ENCODE measurements at places on chromosomes 16 and 17.

GRCh38 chr17:49552070-49552751, 23.5 kb upstream of the NXPH3 start:
- no peak for DNase-seq

GRCh38 chr16:87169509-87169995, 147.6 kb downstream of the C16orf95 start:
- DNase-seq = no peak

DNA sequence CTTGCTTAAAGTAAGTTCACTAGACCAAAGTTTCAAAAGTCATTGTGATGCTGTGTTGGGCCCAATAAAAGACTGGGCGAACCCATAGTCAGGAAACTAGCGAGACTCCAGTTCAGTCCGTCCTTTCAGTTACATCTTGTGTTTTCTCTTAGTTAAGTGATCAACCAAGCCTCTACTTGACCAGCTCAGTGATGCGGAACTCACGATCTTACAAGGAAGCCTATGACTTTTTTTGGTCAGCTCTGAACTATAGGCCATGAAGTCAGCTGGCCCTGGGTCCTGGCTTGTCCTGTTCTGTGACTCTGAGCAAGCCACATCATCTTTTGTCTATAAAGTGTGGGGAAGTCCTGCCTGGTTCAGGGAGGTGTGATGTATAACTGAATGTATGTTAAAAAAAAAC, 21.7 kb upstream of the WSCD1 start:
- DNase-seq = no peak

- DNase-seq = no peak
Observed at GRCh38 chr17:51860954-51861561, 297.5 kb downstream of the CA10 start.

DNA sequence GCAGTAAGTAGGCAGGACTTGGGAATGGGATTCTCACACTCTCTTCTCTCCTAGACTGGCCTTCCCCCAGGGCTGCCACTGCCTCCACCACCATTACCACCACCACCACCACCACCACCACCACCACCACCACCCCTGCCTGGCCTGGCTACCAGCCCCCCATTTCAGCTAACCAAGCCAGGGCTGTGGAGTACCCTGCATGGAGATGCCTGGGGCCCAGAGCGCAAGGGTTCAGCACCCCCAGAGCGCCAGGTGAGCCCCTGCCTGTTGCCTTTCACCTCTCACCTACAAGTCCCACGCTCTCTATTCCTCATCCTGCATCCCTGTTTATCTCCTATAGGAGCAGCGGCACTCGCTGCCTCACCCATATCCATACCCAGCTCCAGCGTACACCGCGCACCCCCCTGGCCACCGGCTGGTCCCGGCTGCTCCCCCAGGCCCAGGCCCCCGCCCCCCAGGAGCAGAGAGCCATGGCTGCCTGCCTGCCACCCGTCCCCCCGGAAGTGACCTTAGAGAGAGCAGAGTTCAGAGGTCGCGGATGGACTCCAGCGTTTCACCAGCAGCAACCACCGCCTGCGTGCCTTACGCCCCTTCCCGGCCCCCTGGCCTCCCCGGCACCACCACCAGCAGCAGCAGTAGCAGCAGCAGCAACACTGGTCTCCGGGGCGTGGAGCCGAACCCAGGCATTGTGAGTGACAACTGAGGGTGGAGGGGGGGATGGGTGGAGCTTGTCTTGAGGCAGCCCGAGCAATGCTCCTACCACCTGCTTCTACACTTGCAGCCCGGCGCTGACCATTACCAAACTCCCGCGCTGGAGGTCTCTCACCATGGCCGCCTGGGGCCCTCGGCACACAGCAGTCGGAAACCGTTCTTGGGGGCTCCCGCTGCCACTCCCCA, 7.9 kb upstream of the TMEM88 start:
- DNase-seq = no peak

GRCh38 chr16:30923554-30924075, at the start of gene FBXL19:
TSS of gene FBXL19 (plus strand) at chr16:30923572. CDS start at chr16:30925755, 2,183 bp downstream.
- DNase-seq = no peak

DNA sequence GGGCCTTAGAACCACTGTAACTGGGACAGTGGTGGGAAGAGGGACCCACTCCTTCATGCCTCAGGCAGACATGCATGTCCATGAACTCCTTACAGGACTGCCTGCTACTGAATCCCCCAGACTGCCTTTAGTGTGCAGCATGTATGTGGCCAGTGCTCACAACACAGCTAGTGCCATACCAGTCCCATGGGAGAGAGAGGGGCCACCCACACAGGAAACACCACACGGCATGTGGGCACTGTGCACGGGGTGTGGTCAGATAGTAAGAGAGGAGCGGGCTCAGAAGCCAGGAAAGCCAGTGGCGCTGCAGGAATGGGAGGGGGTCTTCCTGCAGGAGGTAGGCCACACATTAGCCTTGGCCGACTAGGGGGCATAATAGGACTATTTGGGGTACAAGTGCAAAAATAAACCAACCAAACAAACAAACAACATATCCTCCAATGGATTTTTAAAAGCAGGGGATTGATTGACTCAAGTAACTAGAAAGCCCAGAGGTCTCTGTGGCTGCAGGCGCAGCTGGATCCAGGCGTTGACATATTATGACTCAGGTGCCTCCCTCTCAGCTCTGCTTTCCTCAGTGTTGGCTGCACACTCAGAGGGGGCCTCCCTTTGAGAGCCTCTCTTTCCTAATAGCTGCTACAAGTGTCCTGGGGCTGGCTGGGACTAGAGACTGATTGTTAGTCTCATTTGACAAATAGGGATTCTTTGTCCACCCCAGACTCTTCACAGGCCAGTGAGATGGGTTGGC, 104.4 kb downstream of the AMFR start:
- DNase-seq = no peak

DNA sequence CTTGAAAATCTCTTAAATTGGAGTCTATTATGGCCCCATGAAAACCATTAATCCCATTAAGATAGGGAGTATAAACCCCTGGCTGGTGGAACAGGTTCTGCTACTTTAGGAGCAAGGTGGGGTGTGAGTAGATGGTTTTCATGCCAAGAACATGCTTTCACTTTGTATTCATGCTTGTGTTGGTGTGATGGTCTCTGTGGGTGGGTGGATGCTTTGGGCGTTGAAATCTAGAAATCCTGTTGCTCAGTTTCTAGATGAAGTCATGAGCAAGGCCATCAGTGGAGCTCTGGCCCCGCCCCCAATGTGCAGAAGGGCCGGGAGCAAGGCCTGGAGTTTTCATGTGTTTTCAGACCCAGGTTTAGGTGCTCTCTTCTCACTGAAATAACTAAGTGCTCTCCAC, 20.1 kb downstream of the PLD6 start:
- no peak for DNase-seq

DNA sequence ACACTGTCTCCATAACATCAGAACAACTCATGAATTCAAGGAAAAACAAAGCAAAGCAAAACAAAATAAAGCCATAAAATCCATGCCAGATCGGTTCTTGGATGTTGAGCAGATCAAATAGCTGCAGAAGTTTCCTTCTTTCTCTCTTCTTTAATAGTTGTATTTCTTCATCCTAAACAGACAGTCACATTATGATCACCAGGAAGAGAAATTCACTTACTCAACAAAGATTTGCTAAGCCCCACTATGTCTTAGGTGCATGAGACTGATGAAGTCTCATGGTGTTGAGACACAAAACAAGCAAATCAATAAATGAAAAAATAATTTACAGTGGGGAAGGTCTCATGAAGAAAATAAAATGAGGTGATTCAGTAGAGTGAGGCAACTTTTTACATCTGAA, 72.8 kb downstream of the WIPI1 start:
- no peak for DNase-seq

- no peak for DNase-seq
Observed at GRCh38 chr16:28091656-28092055, 28.1 kb upstream of the GSG1L start.
